T-cell (primary cell): ENCODE measurements at places on chromosomes 13 and 19. TPM values are rescaled to one million over a fixed set of nuclear protein-coding genes. Genes with fewer than 3 reads are reported as not detected.
A peak's percentile ranks its signal among the peaks of the same experiment; 100 is the strongest.

YJEFN3 gene
- total RNA-seq: 5.4 TPM

DNA sequence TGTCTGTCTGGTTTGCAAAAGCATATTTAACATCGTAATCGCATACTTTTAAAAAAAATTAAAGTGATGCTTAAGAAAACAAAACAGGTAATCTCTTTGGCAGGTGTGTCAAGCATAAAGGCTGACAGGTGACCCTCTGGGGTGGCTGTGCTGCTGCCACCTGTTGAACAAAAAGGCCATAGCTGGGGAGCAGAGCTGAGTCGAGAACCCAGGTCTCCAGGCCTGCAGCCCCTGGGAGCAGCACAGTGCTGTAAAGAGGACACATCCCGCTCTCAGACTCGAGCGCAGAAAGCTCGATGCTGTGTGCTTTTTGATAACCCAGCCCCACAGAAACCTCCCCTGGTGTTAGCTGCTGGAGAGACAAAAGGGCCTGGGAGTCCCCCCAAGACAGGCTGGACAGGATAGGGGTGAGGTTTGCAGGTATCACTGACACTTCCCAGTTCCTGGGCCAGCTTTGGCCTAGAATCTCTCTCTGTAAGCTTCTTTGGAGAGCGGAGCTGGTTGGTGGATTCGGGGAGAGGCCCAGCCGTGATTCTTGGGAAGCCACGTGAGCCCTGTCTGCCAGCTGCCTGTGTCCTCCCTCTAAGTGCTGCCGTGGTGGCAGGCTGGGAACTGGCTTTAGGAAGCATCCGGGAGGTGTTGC, 66.9 kb downstream of the C13orf42 start:
- DNase-seq: no peak

- no peak for DNase-seq
Observed at GRCh38 chr19:6452899-6453298, 6.7 kb downstream of the SLC25A23 start.

SPACA4 gene
- total RNA-seq: not detected

DNA sequence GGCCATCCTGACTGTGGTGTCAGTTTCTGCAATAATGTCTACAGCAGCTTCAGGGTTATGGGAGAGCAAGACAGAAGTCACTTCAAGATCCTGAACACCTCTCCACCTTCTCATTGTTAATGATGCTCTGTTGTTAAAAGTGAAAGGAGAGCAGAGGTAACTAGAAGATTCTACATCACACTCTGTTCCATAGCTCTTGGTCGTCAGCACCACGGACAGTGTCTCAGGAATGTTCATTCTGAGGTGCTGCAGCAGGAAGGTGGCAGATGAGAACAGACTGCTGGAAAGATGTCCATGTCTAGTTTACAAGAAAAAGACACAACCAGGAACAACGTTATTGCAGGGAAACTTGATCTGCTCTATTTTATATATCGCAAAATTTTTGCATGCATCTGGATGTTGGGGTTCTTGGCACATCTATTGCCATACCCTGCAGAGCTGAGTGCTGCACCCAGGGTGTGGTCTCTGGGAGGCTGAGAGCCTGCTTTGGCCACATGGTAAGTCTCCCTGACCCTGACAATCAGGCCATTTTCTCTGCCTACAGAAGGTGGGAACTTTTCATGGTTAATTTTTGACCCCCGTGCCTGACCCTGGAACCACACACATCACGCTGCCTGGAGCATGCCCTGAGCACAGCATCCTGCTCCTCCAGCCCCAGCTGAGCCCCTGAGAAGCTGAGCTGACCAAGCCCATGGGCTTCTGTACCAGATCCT, 12.7 kb downstream of the CEACAM21 start:
- no peak for DNase-seq

GZMM gene
- total RNA-seq: 78.6 TPM

DNA sequence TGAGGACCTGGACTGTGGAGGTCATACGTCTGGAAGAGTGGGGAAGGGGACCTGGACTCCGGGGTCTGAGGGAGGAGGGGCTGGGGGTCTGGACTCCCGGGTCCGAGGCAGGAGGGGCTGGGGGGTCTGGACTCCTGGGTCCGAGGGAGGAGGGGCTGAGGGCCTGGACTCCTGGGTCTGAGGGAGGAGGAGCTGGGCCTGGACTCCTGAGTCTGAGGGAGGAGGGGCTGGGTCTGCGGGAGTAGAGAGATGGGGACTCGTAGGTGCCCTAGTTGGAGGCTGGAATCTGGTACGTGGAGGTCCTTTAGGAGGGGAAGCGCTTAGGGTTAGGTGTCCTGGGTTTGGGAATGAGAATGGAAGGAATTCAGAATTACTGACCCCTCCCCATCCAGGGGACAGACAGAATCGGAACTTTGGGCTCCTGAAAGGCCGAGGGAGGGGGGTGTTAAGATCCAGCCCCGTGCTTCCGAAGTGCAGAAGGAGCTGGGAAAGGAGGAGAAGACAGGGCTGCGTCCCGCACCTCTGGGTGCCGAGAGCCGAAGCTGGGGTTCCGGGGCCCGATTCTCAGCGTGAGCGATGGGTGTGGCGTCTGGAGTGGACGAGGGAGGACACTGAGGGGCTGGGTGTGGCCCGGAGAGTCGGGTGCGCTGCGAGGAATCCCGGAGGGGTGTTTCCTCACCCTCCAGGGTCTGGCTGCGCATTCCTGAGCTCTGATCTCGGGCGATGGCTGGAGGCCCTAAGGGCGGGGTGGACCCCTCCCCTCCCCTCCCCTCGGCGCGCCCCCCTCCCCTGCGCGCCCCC, 608 bp downstream of the MYADM start:
- DNase-seq: peak; percentile 46

GRCh38 chr19:49475995-49476880, 2.2 kb downstream of the FLT3LG start:
- peak; percentile 43 for DNase-seq

GRCh38 chr13:93758575-93758974, 532.0 kb downstream of the GPC6 start:
- DNase-seq: no peak

DNA sequence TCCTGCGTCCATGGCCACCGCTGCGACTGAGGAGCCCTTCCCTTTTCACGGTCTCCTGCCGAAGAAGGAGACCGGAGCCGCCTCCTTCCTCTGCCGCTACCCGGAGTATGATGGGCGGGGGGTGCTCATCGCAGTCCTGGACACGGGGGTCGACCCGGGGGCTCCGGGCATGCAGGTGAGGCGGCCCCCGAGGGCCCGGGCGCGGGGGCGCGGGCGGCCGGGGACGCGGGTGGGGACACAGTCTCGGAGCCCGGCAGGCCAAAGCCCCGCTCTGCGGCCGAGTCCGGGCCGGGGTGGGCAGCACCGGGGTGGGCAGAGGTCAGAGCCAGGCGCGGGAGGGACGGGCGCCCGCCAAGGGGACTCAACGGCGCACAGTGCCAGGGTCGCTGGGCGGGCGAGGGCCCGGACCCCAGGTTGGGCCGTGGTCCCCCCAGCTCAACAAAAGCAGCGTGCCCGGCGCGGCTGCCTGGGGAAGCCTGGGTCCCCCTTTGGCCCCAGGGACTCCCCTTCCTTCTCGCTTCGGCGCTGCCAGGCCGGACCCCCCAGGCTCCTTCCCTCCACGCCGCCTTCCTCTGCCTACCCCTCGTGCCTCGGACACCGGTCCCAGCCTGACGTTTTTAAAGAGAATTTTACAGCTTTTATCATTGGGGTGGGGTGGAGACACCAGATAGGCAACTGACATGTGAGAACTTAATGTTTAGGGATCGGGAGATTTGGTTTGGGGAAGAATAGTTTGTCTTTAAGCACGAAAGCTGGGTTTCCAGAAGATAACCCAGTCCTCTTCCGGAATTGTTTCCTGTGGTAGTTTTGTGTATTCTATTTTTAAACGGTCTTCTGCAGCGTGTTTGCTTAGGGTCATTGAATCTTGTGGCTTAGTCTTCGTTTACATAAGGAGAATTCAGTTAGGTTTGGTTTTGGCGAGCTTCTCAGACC, 509 bp downstream of the TPP2 start:
- DNase-seq: no peak
